A673 (cell line): ENCODE measurements at places on chromosomes 1 and 21. TPM values are rescaled to one million over a fixed set of nuclear protein-coding genes. Genes with fewer than 3 reads are reported as not detected.

The ANGPTL3 gene
- total RNA-seq: not detected in 2 replicates

The LCE3A gene
- not detected in 2 replicates for total RNA-seq

The CXADR gene
- 15.2 and 17.7 TPM in 2 replicates for total RNA-seq

The PPM1J gene
- 0.28 and 0.52 TPM in 2 replicates for total RNA-seq

The SH3BP5L gene
- 26.7 and 28.6 TPM in 2 replicates for total RNA-seq

The CD55 gene
- 0.57 and 0.71 TPM in 2 replicates for total RNA-seq

The HCN3 gene
- 11.3 and 12.2 TPM in 2 replicates for total RNA-seq

The NEXN gene
- 0.45 and 0.70 TPM in 2 replicates for total RNA-seq

The OR2L2 gene
- 0.13 TPM in 1 of 2 replicates, not detected in the other for total RNA-seq

DNA sequence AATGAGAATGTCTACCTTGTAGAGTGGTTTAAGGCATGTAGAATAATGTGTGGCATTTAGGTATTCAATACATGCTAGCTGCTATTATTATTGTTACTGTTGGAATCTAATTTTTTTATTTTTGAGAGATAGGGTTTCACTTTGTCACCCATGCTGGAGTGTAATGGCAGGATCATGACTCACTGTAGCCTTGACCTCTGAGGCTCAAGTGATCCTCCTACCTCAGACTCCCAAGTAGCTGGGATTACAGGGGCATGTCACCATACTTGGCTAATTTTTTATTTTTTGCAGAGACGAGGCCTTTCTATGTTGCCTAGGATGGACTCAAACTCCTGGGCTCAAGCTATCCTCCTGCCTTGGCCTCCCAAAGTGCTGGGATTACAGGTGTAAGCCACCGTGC is 61.9 kb downstream of the EPB41 start:
- no peak for DNase-seq

DNA sequence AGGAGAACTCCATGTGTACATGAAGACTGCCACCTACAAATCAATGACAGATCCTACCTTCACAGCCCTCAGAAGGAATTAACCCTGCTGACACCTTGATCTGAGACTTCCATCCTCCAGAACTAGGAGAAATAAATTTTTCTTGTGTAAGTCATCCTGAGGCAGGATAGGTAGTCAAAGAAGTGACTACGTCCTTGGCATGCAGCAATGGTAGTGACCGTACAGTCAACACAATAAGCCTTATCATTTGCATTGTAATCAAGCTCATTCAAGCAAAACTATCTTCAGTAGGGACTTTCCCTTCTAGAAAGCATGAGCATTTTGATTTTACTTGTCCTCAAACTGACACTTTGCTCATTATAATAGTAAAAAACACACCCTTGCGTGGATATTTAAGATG is 64.0 kb upstream of the KCNK1 start:
- no peak for DNase-seq

DNA sequence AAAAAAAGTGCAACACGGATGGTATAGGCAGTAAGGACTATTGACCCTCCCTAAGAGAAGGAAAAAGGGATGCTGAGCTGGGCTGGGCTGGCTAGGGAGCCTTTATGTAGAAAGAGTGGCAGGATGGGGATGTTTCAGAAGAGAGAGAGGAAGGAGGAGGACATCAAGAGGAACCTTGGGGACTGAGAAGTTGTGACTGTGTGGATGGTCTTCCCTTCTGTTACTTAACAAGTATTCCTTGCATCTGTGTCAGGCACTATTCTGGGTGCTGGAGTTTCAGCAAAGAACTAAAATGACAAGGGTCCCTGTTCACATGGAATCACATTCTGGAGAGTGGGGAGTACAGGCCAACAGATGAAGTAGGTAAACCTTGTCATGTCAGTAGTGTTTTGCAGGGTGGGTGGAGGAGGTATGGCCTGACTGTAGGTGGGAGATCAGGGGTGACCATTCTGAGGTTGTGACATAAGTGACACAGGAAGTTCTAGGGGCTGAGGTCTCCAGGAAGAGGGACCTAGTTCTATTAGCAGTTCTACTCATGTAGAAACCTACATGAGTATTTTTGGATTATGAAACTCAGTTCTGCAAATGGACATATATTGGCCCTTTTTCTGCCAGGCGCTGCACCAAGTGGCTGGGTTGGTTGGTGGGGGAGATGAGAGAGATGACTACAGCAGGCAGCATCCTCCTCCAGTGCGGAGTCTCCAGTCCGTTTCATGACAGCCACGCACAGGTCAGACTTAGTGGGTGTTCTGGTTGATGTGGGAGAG is 53.8 kb downstream of the PRDM2 start:
- no peak for DNase-seq

DNA sequence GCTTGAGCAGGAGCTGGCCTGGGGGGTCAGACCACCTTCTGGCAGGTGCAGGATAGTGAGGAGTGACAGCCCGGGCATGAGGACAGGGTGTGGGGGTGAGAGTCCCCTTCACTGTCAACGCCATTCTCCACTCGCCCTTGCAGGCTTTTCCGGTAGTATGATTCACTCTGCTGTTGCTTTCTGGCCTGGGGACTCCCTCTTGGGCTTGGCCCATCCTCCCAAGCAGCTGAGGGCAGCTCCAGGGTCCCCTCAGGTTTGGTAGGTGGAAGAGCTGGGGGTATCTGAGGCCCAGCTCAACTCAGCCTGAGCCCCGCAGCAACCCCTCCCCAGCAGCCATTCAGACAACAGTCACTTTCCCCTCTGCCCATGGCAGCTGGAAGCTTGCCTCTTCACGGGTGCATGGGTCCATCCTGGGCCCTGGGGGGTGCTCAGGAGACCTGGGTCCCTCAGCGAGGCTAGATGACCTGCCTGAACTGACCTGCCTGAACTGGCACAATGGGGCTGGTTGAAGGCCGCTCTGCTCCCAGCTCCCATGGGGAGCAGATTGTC is 1.3 kb downstream of the CLDN19 start:
- no peak for DNase-seq

DNA sequence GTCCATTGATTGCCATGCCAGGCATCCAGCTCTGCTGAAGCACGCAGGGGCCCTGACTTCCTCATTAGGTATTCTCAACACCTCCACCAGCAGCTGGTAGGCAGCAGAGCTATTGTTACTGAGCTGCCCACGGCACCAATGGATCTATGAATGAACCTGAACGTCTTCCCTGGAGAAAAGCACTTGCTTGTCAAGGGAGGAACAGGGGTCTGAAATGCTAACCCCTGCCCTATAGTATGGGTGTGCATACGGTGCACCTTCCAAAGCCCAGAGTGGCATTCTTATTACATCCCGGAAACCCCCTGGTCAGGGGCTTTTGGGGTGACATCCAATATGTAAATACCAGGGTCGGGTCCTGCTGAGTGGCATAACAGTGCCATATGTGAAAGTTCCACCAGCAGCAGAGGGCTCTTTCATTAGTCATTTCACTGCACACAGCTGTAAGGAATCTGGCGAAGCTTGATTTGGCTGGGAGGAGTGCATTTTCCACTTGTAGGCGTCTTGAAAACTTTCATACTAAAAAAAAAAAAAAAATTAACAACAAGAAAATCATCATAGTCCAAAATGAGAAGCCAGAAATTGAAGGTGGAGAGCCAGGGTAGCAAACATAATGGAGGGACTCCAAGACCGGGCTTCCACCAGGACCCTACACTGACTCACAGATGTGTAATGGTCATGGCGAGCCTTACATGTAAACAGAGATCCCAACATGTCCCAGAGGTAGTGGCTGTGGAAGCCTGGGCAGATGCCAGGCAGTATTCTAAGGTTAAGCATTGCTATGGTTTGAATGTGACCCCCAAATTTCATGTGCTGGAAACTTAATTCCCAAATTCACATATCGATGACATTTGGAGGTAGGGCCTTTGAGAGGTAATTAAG is 58.8 kb upstream of the PRDX6 start:
- DNase-seq: no peak

DNA sequence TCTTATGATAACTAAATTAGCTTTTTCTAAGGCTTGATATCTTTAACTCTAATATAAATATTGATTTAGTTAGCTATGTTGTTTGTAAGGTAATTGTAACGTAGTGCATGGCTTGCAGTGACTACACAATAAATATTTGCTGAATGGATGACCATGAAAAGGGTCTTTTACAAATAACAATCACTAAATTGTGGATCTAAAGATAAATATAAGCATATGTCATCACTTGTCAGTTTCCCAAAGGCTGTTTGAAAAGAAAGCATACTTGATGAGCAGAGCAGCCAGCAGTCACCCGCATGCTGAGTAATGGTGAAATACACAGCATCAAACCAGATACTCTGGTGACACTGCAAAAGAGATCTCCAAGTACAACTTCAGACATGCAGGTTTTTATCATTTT is 92.5 kb upstream of the FMN2 start:
- no peak for DNase-seq

DNA sequence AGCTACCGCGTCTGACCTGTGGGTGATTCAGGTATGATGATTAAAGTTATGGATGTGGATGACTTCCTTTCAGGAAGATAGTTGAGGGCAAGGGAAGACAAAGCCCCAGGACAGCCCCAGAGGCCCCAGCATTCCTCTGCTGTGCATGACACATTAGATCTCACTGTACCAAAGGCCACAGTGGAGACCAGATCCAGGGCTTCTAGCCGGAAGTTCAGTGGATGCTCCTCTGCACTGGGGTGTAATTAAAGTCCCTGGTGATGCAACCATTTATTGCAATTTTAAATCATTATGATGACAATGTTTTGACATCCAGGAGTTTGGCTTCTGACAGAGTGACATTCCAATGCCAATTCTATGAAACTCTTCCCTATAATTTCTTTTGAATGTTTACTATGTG is 5.0 kb downstream of the C4BPA start:
- no peak for DNase-seq

GRCh38 chr1:54937469-54937868 is 43.0 kb upstream of the TMEM61 start:
- no peak for DNase-seq

- DNase-seq: no peak
Measured at GRCh38 chr1:167679714-167680113, 42.1 kb upstream of the MPZL1 start.

- DNase-seq: no peak
Measured at GRCh38 chr21:18522181-18522972, 118.8 kb upstream of the TMPRSS15 start.

DNA sequence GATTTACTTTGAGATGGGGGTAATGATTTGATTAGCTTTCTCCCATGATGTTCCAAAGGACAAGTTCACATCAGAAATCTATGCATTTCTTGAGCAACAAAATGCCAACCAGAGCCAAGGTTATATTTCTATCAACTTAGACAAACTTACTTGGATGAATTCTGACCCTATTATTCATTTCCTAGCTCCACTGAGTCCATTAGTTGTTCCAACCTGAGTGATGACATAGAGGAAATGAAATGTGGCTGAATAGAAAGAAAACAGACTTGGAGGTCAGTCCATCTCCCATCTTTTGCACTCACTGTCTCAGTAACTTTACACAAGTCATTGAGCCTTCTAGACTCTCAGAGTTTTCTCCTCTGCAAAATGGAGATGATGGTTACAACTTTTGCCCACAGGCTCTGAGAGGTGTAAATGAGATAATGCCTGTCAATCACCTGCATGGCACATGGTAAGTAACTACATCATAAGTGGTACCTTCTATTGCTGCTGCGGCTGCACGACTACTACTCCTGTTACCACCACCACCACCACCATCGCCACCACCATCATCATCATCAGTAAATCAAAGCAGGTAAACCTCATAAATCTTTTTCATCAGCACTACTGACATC is 98.2 kb downstream of the PTPN14 start:
- DNase-seq: no peak

GRCh38 chr1:204316164-204316563 is 43.6 kb downstream of the PLEKHA6 start:
- no peak for DNase-seq

DNA sequence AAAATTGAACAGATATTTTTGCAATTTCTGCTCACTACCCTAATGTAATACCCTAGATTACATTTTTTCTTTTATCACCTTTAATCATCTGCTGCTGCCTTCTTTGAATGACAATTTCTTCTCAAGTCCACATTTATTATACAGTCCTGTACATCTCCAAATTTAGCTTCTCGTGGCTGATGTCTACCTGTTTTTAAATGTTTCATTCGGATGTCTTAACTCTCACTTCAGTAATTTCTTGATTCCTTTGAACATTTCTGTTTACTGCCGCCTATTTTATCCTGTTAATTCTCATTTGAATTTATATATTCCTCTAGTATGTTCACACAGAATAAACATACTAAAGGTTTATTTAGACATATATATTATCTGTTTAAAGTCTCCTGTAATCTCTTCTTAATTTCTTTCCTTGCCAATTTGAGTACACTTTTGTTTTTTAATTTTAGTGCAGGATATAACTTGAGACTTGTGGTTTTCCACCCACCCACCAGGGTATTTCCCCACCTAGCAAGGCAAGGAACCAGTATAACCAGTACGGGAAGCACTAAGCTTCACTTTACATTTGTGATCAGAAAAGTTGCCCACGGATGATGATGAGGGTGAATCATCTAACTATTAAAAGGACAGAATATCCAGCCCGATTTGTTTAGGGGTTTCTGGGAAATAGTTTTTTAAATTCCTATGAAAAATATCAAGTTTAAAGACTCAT is 12.7 kb downstream of the INSL5 start:
- DNase-seq: no peak

GRCh38 chr1:19169642-19170041 is 40.4 kb downstream of the UBR4 start:
- DNase-seq: no peak

DNA sequence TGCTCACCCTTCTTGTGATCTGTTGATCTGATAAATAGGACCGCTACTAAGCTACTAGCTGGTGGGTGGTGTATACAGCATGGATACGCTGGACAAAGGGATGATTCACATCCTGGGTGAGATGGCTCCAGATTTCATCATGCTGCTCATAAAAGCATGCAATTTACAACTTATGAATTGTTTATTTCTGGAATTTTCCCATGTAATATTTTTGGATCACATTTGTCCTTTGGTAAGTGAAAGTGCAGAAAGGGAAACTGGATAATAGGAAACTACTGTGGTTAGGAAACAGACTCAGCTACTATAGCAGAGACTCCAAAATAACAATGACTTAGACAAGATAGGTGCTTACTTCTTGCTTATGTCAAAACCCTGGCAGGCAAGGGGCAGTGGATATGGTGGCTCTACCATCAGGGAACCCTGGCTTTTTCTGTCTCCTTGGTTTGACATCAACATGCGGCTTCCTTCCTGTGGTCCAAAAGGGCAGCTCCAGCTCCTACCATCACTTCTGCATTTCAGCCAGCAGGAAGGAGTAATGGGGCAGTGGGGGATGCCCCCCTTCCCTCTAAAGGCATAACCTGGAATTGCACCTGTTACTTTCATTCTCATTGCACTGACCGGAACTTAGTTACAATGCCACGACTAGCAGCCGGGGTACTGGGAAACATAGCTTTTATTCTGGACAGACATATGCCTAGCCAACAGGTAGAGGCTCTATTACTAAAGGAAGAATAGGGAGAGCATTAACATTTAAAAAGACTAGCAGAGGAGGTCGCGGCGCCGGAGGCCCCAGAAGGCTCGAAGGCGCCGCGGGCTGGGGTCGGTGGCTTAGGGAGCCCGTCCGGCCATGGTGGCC is 13.8 kb upstream of the AK2 start:
- peak; percentile 53 for DNase-seq
